ENCODE measurements at places on chromosomes 3 and 15.

- no peak for DNase-seq
Observed at GRCh38 chr3:124497487-124497886, 232.8 kb upstream of the UMPS start.

- no peak for DNase-seq
Observed at GRCh38 chr3:30186741-30187219, 419.6 kb upstream of the TGFBR2 start.

DNA sequence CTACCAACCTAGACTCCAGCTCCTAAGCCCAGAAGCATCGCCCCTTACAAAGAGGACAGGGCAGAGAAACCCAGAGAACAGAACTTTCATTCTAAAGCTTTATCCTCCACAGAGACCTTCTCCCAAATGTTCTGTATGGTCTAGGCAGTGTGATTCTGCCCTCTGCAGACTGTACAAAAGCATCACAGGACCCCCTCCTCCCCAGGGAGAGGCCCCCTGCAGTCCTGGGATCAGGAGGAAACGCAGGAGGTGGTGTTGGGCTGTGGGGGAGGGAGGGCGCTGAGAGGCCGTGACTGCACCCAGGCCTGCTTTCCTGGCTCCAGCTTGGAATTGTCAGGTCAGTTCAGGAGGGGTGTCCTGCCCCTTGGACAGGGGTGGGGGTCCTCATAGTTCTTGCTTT is 101.3 kb downstream of the DGKG start:
- no peak for DNase-seq

GRCh38 chr3:49602877-49603411 is 48.7 kb downstream of the BSN start:
- DNase-seq = no peak

DNA sequence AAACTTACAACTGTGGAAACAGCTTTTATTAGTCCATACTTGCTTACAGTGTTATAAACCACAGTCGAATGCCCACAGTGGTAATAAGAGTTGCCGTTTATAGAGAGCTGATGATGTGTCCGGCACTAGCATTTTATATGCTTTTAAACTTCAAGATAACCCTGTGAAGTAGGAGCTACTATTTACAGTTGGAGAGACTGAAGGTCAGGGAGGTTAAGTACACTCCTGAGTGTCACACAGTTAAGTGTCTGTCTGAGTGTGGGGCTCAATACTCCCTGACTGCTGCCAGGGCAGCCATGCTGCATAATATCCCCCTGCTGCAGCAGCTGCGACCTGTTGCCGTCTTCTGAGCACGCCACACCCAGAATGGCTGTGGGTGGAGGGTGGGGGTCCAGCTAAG is 89.9 kb upstream of the TNFAIP8L3 start:
- DNase-seq = no peak

DNA sequence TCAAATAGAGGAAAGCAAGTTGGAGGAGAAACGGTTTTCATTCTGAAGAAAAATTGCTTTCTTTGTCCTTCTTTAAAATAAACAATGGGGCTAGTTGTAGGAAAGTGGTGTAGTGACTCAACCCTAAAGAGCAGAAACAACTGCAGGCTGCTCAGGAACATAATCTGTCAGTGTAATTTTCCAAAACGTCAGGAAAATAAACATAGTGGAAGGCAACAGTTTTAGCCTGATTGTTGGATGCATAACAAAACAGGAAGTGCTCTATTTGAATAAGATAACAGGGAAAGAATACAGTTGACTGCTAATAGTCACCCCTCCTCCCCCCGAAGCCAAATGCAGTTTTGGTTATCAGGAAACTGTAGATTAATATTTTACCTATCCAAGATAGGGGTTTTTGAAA is 167.6 kb downstream of the ECT2 start:
- DNase-seq = no peak

GRCh38 chr3:190728574-190729246 is 133.8 kb downstream of the GMNC start:
- no peak for DNase-seq

DNA sequence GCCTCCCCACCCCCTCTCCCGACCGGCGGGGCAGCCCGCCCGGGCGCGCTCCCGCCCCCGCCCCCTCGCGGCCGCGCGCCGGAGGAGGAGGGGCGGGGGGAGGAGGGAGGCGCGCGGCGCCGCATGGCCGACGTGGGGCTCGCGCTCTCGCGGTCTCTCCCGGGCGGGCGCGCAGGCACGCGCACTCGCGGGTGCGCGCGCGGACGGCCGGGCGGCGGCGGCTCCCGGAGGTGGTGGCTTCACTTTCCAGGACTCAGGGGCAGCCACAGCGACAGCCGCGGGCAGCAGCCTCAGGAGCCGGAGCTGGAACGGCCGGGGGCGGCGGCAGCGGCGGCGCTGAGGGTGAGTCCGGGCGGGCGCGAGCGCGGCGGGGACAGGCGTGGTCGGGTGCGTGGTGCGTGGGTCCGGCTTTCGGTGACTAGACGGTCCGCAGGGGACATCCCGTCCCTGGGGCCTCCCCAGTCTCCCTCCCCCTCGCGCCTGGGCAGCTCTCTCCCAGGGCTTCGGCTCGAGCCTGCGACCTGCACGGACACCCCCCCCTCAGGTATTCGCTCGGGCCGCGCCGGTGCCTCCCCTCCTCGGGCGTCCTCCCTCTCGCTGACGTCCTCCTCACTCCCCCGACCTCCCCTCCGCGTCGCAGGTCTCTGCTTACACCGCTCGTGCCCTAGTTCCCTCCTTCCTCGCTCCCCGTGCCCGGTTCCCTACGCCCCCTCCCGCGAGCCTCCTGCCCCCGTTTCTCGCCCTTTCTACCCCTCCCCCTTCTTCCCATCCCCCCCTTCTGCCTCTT is at the start of gene UBE2E2:
Gene UBE2E2 (plus strand): TSS at position 407 of the 787 bp plus-strand sequence.
- DNase-seq = no peak

DNA sequence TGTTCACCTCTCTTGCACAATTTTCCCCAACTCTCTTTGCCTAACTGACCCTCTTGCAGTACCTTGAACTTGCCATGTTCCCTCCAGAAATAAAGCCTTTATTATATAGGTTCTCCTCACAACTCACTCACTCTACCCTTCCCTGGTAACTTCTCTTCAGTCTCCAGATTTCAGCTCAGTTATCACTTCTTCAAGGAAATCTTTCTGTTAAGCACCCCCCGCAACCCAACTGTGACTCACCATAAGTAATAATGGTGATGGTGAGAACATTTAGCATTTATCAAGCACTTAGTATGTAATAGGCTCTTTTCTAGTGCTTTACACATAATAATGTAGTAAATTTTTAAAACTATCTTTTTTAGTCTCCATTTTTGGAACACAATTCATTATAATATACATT is 8.1 kb upstream of the OR5K1 start:
- DNase-seq = no peak

Measured in vagina (tissue), 2 donors.